Activated T-cell treated with anti-CD3 and anti-CD28 coated beads for 4 hours (primary cell): ENCODE measurements at places on chromosomes 3 and 15.

- no peak for DNase-seq
These were observed 232.6 kb downstream of the GAP43 start for GRCh38 chr3:115855911-115856310.

GRCh38 chr3:154875142-154875541 lies 205.0 kb upstream of the MME start:
- no peak for DNase-seq

DNA sequence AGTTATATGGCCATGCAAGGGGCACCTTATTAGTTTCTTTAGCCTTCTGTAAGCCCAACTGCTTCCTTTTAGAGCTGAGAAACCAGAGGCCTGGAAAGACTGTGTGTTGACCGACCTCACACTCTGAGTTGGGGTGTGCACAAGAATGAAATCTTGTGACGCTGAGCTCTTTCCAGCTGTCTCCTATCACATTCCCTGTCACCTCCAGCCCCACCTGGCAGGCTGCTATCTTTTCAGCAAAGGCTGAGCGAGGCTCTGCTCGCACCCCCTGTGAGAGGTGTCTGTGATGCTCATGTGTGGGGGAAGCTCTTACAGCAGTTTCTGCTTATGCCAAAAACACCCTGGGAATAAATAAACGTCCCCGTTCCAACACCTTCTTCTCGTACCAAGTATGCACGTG lies 27.0 kb upstream of the LPP start:
- DNase-seq, result no peak

DNA sequence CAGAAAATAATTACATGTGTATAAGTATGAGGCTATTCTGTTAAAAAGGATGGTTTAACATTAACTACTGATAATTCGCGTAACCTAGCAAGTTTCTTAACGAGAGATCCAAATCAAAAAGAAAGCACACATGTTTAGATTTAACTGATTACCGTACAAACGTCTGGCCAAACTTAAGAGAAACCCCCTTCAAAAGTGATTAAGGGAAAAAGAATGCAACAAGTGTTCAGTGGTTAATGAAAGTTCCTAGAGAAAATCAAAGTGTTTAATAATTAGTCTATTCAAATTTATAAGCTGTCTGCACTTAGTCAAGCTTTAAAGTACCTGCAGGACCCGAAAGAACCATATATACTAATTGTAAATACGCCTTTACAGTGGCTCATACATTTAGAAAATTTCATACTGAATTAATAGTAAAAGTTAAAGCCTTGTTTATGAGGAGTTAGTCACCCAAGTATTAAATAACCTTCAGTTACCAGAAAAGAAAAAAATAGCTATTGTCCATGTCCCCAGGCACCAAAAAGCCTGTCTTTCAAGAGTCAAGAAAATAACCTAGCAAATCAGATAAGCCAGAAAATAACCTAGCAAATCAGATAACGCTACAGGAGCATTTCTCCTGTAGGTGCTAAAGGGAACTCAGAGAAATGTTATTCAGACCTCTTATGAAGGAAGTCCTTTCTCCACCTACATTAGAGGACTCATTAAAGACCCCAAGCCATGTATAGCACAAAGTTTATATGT lies 34.6 kb downstream of the ZNF589 start:
- DNase-seq, result no peak

DNA sequence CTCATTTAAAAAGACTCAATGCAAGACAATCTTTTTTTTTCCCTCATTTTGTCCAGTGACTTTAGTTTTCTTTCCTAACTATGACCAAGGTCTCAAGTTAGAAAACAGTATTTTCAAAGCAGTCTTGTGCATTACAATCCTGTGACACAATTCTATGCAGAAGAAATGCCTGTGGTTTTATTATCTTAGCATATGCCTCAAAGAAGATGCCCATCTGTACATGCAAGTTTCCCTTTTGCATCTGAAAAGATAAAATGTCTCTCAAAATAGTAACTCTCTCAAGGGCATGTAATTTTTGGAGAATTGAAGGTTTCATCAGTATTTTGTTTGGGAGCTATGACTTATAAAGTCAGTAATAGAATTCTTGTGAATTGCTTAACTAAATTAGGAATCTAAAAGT lies 292.0 kb upstream of the SUCLG2 start:
- DNase-seq, result no peak

GRCh38 chr3:143482106-143483088 lies 362.8 kb downstream of the CHST2 start:
- DNase-seq, result no peak

GRCh38 chr15:99476413-99477222 lies 89.2 kb upstream of the MEF2A start:
- DNase-seq, result no peak

DNA sequence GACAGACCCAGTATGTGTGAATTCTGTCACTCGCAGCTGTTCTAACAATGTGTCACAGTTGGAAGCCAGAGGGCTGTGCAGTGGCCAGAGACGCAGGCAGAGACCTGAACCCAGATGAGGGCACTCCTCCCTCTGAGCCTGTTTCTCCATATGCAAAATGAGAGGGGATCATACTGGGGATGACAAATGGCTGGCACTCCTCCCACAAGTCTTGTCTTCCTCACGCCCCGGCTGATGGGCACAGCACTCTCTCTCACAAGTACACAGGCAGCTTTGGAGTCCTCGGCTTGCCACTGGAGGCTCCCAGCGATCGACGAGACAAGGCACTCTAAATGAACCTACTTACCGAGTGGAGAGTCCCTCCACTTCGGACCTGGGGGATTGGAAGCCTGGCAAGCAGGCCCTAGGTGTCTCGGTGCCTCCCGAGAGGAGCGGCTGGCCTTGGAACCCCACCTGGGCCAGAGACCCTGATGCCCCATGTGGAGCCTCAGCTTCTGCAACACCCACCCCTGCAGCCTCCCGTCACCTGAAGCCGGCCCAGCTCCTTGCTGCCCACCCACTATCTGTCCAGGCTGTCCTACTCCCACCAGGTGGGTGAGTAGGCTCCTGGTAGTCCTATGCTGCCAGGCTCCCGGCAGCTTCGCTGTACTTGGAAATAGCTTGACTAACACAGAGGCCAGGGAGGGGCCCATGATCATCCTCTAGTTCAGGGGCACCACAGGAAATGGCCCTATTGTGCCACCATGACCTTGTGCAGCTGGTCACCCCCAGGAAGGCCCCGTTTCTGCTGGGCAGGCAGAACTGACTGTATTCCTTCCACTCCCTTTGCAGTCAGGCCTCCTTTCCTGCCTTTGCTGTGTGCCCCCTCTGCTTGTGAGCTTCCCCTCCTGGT lies 65.0 kb upstream of the IQSEC1 start:
- no peak for DNase-seq
